ENCODE measurements at places on chromosomes 7 and 10. TPM values are rescaled to one million over a fixed set of nuclear protein-coding genes. Genes with fewer than 3 reads are reported as not detected.

GRCh38 chr7:68107968-68108367, 1111.3 kb downstream of the TYW1 start:
- DNase-seq, result no peak

- DNase-seq, result no peak
These were observed 15.3 kb downstream of the MRPL32 start for GRCh38 chr7:42947521-42947920.

DNA sequence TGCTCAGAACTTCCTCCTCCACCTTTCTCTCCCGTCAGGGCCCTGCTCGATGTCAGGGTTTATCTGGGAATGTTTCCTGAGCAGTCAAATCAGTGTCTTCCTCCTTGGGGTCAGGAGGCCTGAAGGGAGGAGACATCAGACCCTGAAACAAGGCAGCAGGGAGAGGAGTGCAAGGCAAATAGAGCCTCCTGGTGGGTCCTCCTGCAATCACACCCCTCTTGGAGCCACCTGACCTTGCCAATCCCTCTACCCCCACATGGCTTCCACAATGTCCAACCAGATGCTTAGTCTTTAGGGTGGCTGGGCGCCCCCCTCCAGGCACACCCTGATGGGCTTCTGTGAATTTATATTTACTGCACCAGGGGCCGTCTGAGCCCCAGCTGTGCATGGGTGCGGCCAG, 12.2 kb downstream of the GPR26 start:
- no peak for DNase-seq

DNA sequence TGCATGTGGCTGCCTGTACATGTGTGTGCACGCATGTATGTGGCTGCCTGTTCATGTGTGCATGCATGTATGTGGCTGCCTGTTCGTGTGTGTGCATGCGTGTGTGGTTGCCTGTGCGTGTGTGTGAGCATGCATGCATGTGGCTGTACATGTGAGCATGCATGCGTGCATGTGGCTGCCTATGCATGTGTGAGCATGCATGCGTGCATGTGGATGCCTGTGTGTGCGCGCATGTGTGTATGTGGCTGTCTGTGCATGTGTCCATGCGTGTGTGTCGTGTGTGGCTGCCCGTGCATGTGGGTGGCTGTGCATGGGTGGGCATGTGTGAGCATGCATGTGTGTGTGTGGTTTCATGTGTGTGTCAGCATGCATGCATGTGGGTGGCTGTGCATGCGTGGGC, 218.3 kb downstream of the ELFN1 start:
- DNase-seq, result no peak

DNA sequence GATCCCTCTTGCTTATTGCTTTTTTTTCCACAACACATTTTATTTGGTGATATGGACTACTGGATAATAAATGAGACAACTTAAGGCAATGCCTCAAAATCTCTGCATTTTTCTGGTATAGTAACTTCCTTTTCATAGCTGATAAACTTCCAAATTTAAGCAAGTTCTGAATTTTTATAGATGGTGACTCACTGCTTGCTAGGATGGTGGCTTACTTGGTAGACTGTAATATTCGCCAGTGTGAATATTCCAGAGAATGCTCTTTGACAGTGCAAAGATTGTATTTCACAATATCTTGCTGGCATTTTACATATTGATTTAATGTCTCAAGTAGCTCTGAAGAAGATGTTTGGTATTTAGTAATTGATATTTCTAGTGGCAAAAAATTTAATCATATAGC, 472.4 kb downstream of the TFEC start:
- DNase-seq, result no peak

GRCh38 chr7:110867771-110868170, 223.2 kb upstream of the LRRN3 start:
- no peak for DNase-seq

DNA sequence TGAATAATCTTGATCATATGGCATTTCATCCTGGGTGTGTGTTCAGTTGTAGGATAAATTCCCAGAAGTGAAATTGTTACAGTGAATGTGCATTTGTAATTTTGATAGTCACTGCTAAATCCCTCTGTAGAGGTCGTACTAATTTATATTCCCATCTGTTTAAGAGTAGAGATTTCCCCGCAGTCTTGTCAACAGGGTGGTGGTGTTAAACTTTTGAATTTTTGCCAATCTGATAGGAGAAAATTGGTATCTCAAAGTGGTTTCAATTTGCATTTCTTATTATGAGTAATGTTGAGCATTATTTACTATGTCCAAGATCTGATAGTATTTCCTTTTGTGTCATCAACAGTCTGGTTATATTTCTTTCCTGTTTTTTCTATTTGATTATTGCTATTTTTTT, 101.7 kb downstream of the AUTS2 start:
- no peak for DNase-seq

GRCh38 chr10:29701306-29701705, 66.5 kb upstream of the SVIL start:
- no peak for DNase-seq

- peak; percentile 59 for DNase-seq
These were observed 52.3 kb upstream of the SLC35B4 start for GRCh38 chr7:134368851-134369544.

GRCh38 chr10:14414901-14415300, 84.2 kb upstream of the FRMD4A start:
- DNase-seq, result no peak

- DNase-seq, result peak; percentile 69
These were observed 33.8 kb upstream of the ICA1 start for GRCh38 chr7:8295638-8296361.

GRCh38 chr10:114234132-114234531, 4.9 kb upstream of the VWA2 start:
- DNase-seq, result no peak

GRCh38 chr10:1957057-1957456, 219.7 kb upstream of the ADARB2 start:
- DNase-seq, result no peak

- no peak for DNase-seq
These were observed 64.6 kb downstream of the GSAP start for GRCh38 chr7:77351539-77352004.

DNA sequence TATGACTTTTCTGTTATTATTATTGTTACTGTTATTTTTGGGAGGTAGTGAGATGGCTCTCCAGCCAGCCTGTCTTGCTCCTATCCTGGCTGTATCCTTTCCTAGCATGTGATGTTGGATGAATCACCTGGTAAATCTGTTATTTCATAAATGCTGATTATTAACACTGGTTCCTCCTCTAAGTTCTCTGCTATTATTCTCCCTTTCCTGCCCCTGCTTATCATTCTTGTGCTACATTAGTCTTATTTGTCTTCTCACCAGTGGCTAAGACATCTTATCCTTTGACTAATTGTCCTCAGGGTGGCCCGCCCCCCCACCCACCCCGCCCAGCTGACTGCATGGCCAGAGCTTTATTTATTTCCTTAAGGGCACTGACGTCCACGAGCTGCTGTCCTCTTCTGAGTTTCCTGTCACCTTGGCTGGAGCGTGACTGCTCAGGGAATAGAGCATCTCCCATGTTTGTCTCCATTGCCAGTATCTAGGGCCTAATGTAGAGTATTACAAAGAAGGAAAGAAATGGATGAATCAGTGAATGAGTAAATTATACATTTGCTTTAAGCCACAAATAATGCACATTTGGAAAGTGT, 110.1 kb upstream of the KLF6 start:
- DNase-seq, result no peak

Gene HOGA1
- polyA plus RNA-seq, result 0.35 TPM

Gene OPALIN
- not detected for polyA plus RNA-seq

Gene GHRHR
- not detected for polyA plus RNA-seq

Gene ERVW-1
- polyA plus RNA-seq, result not detected

Gene CTAGE8
- 0.42 TPM for polyA plus RNA-seq

Gene PTPRE
- polyA plus RNA-seq, result 5.7 TPM

Gene TBXAS1
- polyA plus RNA-seq, result 12.2 TPM

Gene UPK3B
- 11.8 TPM for polyA plus RNA-seq

Data from urinary bladder (tissue), 4 donors.